ENCODE measurements at places on chromosomes 4 and X.

DNA sequence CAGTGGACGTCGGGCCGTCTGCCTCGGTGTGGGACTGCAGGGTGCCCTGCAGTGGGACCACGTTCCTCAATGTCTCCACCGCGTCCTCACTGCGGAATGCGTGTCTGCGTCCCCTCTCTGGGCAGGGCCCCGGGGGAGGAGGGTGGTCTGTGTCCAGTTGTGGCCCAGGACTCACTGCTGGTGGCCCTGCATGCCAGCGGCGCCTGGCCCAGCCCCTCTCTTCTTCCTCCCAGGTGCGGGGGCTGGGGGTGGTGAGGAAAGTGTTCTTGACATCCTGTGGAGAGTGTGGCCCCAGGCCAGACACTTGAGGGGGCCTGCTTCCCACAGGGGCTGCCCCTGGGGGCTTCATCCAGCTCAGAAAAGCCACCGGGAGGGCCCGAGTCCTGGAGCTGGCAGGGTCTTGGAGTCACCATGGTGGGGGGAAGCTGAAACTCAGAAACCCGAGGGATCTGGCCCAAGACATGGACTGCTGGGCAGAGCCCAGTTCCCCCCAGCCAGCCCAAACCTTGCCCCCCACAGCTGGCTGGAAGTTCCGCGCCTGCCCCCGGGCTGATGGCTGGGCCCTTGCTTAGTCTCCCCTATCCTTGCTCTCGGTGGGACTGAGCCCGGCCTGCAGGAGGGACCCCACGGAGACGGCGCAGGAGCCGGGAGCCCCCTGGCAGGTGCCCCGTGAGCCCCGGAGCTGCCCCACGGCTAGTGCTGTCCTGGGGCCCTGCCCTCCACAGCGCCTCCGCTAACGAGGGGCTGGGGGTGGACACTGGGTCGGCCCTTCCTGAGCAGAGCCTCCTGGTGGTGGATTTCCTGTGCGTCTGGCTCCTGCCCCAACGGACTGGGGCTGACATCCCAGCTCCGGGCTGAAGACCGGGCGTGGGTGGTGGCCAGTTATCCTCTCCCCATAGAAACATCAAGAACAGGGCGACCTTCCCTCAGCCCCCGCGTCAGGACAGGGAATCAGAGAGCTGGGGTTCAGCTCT lies 2.9 kb downstream of the DOK7 start:
- no peak for DNase-seq

DNA sequence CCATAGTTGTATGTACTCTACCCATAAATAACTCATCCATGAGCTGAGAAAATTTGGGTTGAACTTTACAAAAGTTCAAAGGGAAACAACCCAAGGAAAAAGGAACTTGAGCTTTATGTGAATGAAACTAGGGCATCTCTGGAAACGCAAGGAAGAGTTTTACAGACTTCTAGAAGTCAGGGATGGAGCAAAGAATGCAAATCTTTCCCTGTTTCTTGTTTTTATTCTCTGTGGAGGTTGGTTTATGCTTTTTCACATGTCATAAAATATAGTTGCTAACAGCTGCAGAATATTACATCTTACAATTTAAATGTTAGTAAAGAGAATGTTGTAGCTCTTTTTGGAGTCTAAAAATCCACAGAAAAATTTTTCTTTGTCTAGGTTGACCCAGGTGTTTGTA lies 754.1 kb downstream of the PCDH7 start:
- DNase-seq: no peak

GRCh38 chr4:53100501-53101190 lies 238.5 kb downstream of the RASL11B start:
- DNase-seq: no peak

DNA sequence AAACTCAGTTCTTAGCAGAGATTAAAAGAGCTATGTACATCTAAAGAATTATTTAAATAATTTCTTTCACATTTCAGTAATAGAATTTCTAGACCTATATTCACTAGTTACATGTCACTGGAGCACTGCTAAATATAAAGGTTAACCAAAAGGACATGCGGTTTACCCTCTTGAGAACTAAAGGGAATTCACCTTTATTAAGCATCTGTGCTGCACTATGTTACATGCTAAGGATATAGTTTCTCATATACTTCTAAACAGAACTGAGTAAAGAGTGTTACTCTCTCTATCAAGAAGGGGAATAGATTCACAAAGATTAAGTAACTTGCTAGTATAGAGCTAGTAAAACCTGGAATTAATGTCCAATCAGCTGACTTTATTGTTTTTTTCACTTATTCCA lies 7.6 kb downstream of the SPIN3 start:
- DNase-seq: no peak

DNA sequence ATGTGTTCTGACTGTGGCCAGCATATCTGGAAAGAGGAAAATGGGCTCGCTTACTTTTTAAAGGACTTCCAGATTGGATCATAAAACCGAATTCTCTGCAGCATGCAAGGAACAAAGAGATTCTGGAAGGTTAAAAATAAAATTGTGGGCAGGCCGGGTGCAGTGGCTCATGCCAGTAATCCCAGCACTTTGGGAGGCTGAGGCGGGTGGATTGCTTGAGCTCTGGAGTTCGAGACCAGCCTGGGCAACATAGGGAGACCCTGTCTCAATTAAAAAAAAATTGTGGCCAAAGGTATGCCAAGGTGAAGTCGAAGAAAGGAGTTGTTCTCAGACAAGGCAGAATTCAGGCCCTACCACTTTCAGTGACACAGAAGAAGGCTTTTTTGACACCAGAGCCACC lies 37.8 kb downstream of the NELFA start:
- no peak for DNase-seq

- DNase-seq: no peak
These were observed 67.1 kb downstream of the IL15 start for GRCh38 chr4:141703497-141703896.
